ENCODE measurements at places on chromosomes 2 and 18. TPM values are rescaled to one million over a fixed set of nuclear protein-coding genes. Genes with fewer than 3 reads are reported as not detected.

PCARE gene
- not detected for total RNA-seq

C18orf54 gene
- 5.5 TPM for total RNA-seq

IL36B gene
- not detected for total RNA-seq

AQP12B gene
- not detected for total RNA-seq

CTAGE1 gene
- not detected for total RNA-seq

PROM2 gene
- 0.32 TPM for total RNA-seq

SCG2 gene
- 6.8 TPM for total RNA-seq

SERPINB12 gene
- total RNA-seq: not detected

SKOR2 gene
- total RNA-seq: not detected

EFR3B gene
- 5.4 TPM for total RNA-seq

LBH gene
- total RNA-seq: 379 TPM
